Putamen (tissue), 1 donor: ENCODE measurements at places on chromosomes 4 and X.

DNA sequence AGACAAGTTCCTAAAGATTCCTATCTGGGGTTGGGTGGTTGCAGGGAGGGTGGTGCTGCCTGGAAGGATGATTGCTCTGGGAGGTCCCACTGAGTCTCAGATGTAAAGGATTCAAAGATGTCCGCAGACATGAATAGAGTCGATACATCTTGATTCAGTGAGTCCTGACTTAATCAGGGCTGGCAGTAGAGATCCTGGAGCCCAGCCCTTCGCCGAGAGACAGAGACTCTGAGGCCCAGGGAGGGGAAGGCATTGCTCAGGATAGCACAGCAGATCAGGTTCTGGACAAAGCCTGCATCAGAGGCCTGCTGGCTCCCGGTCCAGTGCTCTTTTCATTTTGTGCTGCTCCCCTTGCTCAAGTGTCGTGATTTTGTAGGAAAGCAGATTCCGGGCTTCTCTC is 21.7 kb downstream of the PJA1 start:
- no peak for DNase-seq

DNA sequence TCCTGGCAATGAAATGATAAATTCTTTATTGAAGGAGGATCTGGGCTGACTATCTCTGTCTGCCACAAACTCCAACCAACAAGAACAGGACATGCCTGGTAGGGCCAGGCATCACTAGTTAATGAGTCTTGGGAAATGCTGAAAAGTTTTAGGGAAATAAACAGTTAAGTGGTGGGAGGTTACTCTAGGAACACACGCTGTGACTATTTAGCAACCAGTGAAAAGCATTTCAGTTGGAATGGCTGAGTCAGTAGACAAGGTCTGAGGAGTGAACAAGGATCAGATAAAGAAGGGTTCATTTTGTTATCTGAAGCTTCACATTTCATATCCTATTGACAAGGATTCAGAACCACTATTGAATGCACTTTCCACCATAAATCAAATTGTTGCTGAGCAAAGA is 394.9 kb upstream of the BOD1L1 start:
- no peak for DNase-seq

DNA sequence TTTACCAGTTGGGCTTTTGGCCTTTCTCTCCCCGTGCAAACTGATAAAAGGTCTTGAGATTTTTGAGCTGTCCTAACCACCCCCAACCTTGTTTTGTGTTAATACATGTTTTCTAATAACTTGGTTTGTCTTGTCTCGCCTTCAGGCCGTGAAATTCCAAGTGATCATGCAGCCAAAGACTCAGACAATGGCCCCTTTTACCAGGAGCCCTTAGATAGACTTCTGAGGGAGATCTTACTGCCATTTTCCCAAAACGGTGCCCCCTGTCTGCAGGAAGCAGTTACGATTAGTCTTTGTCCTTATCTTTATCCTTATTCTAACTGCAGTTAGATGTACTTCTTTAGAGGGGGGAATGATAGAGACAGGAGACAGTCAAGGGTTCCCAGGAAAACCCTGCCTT is 245.3 kb upstream of the HDX start:
- no peak for DNase-seq

DNA sequence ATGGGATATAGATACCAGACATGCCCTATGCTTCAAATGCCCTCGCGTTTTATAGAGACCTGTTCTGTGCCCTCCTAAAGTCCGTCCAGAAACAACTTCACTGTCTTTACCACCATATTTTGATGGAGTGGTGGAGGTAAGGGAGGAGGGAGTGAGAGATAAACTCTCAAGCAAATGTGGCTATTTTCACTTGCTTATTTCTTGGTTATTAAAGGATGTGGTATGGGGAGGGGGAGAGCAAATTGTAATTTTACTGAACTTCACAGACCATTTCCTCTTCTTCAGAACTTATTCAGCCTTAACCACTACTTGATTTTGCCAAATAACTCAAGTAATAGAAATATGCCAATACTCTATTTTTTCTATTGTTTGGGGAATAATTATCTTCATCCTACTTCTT is 31.5 kb downstream of the GPR174 start:
- DNase-seq = no peak

DNA sequence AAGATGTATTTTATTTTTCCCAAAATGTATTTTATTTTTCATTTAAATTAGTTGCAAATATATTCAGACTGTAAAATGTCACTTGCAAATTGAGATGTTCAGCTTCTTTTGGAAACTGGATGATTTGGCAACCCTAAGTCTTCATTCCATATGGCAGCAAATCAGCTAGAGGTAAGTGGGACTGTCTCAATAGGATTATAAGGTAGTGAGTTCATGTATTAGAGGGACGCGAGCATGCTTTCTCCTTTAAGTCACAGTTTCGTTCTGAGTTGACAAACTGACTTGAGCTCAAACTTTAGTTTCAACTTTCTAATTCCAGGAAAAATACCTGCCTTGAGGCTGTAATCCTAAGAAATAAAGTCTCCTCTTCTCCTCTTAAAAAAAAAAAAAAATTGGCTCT is 44.2 kb upstream of the TMEM131L start:
- DNase-seq = no peak

DNA sequence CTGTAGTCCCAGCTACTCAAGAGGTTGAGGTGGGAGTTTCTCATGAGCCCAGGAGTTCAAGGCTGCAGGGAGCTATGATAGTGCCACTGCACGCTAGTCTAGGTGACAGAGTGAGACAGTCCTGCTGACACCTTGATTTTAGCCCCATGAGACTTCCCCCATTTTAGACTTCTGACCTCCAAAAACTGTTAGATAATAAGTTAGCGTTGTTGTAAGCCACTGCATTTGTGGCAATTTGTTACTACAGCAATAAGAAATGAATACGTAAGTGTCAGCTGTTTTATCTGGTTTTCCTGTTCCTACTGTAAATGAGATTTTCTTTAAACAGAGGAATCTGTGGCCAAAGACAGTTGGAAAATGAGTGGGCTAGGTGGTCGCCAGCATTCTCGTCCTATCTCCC is 83.9 kb downstream of the ARHGAP10 start:
- DNase-seq = no peak

- no peak for DNase-seq
Measured at GRCh38 chrX:133880032-133880443, 105.4 kb downstream of the GPC3 start.

- no peak for DNase-seq
Measured at GRCh38 chr4:94582517-94582916, 130.8 kb downstream of the PDLIM5 start.

GRCh38 chr4:163414275-163414674 is 59.3 kb downstream of the TKTL2 start:
- no peak for DNase-seq

DNA sequence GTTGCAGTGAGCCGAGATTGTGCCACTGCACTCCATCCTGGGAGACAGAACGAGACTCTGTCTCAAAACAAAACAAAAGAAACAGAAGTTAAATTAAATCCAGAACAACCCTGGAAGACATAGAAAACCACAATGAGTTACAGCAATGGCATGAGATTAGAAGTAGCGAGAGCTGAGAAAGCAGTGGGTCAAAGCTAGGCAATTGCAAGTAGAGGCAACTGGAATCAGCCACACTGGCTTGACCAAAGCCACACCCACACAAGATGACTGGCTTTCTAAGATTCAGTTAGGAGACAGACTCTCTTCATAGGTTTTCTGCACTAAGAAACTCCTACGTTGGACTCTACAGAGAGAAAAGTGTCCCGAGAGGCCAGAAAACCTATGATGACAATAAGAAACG is 443.0 kb downstream of the GPM6A start:
- DNase-seq = no peak

GRCh38 chr4:101969965-101970364 is 179.4 kb downstream of the BANK1 start:
- DNase-seq = no peak

DNA sequence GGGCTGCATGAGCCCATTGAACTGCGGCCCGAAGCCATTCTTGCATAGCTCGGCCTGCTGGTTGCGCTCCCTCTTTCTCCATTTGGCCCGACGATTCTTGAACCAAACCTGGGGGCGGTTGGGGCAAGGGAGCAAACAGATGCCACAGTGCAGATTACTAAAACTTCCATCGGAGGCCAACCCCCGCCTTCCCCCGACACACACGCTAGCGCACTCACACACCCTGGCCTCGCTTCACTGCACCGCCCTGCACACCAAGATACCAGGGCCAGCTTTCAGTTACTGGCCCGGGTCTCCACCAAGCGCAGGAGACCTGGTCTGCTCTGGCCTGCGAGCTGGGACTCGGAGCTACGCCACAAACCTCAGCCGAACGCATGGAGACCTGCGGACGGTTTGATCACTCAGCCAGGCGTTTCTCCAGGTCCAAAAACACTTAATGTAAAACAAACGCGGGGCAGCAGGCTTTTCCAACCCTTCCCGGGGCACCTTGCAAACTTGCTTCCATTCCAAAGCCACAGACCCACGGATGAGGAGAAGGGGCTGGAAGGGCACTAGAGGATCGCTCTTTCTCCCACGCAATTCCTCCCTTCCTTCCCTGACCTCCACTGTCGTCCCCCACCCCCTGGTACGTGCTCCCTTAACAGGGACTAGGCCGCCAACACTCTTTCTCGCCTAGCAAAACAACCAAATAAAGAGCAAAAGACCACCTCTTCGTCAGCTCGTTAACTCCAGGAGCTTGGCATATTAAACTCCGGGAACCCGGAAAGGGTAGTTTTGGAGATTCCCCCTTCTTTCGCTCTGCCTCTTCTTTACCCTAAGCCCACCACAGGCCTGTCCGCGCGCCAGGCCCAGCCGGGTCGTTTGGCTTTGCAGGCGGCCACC is 4.1 kb downstream of the PITX2 start:
- DNase-seq = no peak
